ENCODE measurements at places on chromosomes 13 and 19.

DNA sequence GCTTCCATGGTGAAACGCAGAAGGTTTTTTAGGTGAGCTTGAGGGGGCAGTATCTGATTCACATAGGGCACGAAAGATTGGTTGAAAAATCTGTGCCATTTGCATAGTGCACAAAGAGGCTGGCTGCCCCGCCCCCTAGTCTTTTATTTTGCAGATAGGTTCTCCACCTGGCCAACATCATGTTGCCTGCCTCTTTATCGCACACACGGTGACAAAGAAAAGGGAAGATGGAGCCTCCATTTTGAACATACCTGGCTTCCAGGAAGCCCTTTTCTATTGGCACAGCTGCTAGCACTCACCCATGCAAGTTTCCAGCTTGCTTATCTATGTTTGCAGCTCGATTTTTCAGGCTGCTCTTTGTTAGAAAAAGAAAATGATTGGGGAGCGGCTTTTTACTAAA, 316.2 kb upstream of the KLHL1 start:
- no peak for DNase-seq

- no peak for DNase-seq
Observed at GRCh38 chr19:8577247-8577646, at the start of gene MYO1F. MYO1F (minus strand) TSS chr19:8577442; CDS start chr19:8577309, 133 bp downstream.

DNA sequence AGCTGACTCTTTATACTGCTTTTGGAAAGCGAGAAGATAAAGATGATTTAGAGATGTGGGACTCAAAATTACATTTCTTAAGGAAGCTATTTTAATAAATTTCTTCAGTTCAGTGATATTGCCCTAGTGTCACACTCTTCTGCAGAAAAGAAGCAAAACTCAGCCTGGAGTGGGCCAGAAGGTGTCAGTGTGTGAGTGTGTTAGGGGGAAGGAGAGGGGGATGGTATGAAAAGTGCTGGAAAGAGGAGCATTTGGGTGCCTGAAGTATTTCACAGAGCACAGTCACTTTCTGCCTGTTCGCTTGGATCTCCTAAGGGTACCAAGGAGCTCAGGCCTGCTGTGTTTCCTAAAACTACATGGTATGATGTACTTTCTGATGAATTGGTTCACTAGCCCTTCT, 84.5 kb upstream of the FRY start:
- DNase-seq = no peak

DNA sequence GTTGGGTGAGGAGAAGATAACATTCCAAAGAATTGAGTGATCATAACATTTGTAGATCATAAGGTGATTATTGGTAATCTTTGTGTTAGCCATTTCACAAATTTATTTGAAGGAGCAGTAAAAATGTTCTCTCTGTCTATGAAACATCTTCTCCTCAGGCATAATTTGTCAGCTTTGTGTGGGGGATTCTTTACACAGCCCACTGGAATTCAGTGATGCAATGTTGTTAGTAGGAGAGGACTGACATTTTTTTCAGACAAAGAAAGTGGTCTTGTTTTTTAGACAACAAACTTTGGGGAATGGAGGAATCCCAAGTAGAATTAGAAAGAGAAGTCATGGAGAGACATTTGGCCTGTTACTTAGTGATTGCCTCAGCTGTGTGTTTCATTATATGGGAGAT, 100.3 kb downstream of the ITGBL1 start:
- peak; percentile 31 for DNase-seq

GRCh38 chr19:21838646-21839045, 2.7 kb upstream of the ZNF43 start:
- no peak for DNase-seq

- no peak for DNase-seq
Observed at GRCh38 chr13:47813718-47814117, 187.4 kb downstream of the SUCLA2 start.

DNA sequence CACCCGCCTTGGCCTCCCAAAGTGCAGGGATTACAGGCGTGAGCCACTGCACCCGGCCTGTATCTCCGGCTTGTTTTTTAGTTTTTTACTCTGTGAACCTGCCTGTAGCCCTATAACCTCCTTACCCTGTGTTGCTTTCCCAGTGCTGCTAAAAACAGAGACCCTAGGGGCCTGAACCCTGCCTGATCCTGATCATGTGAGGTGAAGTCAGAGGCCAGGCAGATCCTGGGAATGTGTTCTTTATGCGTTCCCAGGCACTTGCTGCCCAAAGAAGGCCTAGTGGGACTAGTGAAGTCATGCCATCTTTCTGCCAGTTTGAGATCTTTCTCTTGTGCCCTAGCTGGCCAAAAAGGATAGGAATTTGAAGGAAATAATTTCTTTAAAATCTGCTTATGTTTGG, 4.6 kb downstream of the UBA2 start:
- DNase-seq = no peak

DNA sequence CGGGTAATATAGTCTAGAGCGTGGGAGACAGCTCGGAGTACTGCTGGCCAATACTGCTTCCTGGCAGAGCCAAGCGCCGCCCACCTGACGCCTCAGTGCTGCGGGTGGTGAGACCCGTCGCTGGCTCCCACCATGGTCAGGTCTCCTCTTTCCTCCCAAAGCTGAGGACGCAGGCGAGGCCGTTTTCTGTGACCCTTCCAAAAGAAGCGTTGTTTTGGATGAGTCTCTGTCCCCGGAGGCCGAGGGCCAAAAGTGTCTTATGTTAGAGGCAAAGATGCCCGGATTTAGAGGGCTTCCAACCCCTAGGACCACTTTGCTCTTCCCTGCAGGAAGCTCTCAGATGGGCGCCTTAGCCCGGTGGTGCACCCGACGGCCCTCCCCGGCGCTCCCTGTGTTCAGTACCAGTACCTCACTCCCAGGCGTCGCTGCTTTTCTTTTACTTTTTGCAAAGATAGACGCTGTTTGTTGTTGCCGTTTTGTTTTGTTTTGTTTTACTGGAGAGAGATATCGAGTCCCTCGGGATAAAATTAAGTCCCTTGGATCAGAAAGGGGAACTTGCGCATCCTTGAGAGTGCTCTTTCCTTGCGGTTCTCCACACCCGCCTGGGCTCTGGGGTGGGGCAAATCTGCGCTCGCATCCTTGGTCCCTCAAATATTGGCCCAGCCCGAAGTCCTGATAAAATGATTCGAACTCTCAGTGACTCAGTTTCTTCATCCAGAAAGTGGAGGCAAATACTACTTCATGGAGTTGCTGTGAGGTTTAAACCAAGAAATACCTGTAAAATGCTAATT, 7.0 kb downstream of the PDX1 start:
- no peak for DNase-seq

GRCh38 chr13:29160862-29161261, 340.7 kb downstream of the MTUS2 start:
- DNase-seq = no peak

GRCh38 chr19:6478815-6479214, 2.8 kb downstream of the DENND1C start:
- DNase-seq = no peak
